ENCODE measurements at places on chromosomes 4 and X.

DNA sequence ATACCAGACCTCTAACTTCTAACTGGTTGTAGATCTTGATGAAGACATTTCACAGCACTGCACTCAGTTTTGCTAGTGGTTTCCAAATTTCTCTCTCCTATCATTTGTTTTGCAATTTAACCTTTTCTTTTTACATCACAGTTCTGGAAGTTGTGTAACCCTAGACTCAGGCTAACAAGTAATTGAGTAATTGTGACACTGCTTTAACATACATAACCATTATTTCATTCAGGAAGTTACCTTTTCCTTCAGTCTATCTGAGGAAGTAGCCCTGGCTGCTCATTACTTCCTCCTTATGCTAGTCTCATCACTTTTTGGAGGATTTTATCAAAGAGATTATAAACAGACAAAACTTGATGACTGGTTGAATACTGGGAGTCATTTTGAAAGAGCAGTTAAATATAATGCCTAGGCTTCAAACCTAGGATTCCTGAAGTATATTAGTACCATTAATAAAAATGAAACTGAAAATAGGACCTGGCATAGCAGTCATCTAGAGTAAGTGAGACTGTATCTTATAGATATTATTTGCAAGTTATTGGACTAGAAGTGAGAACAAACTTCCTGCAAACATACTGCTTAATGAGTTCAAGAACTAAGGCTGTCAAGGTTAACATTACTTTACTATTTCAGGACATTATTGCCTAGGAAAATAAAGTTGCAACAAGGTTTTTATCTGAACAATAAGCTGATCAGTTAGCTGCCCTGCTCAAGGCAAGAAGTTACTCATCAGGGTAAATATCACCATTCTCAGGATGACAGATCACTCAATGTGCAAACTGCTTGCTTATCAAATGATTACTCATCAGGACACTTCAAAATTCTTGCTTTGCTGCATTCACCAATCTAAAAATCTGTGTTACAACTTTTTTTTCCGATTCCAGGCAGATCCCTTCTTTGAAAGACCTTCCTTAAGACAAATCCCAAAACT, 25.6 kb upstream of the TEX13C start:
- DNase-seq: no peak

GRCh38 chr4:22720091-22720490, 27.4 kb downstream of the GBA3 start:
- no peak for DNase-seq

DNA sequence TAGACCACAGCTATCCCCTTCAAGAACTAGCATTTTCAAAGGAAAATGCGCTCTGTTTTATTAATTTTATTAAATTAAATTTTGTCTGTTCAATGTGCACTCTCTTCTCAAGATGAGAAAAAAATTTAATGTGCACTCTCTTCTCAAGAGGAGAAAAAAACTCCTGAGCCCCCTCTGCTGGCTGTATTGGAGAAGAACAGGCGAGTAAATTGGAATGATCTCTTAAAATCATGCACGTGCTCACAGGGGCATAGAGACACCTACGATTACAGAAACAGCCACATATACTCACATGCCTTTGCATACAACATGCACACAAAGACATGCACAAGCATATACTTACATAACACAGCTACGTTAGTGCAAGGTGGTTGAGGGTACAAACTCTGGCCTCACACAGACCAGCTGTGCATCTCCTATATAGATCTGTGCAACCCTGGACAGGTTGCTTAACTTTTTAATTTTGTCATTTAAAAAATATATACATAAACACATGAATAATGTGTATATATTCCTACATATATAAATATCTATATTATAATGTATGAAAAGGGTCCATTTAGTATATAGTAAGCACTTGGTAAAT, 176.2 kb upstream of the CXorf66 start:
- DNase-seq: no peak

- no peak for DNase-seq
These were observed 1569.9 kb downstream of the PCDH7 start for GRCh38 chr4:32290102-32290501.

GRCh38 chrX:19893727-19894126, 6.3 kb upstream of the SH3KBP1 start:
- DNase-seq: no peak

DNA sequence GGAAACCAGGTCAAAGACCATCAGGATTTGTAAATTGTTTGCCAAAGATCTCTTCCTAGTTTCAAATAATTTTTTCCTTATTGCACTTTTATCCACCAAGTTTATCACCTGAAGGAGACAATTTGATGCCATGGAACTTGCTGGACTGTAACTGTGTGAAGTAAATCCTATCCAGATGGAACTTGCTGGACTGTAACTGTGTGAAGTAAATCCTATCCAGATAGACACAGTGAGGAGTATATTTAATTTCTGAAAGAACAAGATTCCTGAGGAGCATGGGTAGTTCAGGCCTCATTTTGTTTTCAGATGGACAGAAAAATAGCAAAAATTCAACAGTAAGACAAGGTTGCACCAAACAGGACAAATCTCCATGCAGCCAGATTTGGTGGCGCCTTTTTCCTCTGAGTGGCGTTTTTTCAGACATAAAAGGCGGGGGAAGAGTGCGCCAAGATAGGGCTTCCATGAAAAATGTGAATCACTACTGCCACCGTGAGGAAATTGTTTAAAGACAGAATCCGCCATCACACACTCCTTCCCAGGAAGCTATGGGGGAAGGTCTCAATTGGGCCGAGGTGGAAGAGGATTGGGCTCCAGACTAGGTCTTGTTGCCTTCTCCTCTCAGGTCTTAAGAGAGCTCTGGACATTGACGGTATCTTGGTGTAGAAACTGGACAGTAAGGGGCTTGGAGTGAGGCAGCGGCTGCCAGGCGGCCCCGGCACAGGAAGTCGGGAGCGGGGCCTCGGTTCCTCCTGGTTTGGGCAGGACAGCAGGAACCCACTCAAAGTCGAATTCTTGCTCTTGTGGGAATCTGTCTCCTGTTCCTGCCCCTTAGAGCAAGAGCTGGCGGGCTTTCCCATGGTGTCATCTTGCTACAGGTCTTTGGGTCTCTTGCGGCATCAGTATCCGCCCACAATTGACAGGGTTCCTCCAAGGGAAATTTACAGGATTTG, 234.7 kb downstream of the OR13H1 start:
- DNase-seq: no peak

DNA sequence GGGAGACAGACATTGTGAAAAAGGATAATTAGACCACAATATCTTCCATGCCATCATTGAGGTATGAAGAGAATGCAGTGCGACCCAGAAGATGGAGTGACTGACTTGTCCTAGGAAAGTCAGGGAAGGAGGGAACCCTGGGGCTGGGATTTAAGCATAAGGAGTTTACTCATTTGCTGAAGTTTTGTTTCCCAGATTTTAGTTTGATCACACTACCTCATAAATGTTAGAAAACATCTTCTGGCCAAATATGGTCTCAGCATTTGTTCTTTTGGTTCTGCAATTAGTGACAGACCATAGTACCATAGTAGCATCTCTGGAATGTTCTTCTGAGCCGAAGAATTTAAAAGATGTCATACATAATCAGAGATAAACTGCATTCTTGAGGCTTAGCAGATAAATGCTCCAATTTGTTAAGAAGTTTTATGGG, 96.5 kb upstream of the PGRMC2 start:
- no peak for DNase-seq

GRCh38 chr4:102675141-102675540, 85.6 kb downstream of the MANBA start:
- DNase-seq: no peak

DNA sequence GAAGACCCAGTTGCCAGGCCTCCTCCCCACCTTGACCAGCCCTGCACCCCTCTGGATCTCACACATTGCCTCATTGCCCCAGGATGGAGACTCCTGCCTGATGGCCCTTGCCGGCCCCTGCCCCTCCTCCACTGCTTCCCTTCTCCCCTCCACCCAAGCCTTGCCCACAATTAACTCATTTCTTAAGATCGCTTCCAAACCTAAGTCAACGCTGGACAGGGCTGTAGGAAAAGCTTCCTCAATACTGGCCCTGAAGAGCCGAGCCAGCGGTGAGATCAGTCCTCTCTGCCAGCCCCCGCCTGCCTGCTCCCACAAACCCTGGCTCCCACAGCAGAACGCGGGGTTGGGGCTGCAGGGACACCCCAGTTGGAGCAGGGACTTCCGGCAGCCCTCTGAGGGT, 7.5 kb upstream of the HAUS7 start:
- DNase-seq: no peak

DNA sequence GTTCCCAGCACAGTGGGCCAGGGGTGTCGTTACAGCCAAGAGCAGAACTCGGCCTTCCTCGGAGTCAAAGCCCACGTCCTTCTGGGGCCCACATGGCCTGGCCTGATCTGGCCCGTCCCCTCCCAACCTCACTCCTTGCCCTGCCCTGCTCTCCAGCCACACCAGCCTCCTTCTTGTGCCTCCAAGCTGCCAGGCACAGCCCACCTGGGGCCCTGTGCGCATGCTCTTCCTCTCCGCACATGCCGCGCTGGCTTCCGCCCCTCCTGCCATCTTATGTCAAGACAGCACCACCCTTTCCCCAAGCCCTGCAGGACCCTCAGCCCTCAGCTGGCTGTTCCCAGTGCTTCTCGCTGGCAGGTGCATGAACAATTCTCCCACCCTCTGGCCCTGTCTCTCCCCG, 6.8 kb downstream of the HAUS7 start:
- DNase-seq: no peak

DNA sequence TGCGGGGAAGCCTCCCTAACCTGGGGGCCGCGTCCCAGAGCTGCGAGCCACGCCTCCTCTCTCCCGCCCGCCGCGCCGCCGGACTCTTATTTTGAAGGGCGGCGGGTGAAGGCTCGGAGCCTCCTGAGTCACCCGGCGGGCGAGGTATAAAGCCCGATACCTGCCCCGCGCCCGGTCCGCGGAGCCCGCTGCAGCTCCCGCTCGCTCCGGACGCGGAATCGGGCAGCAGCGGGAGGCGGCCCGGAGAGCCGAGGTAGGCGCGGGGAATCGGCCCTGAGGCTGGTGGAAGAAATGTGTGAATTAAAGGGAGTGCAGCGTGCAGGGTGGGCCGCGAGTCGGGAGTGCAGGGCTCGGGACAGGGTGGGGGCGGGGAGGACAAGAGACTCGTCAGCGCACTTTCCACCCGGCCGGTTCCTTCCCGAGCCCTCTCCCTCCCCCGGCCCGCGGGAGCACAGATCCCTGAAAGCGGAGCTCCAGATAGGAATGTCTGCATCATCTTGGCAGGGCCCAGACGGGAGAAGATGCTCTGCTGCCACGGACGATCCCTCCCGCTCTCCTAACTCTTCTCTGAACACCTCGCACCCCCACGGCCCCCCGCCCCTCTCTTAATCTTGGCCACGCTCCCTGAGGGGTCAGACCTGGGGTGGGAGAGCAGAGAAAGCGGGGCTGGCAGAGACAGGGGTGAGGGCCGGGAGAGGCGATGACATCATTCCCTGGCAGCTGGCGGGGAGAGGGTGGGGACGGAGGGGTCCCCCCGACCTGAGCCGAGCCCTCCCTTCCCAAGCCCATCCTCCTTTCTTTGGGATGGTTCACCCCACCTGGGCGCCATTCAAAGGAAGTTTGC, 177.9 kb downstream of the CBR4 start:
- DNase-seq: peak; percentile 63

DNA sequence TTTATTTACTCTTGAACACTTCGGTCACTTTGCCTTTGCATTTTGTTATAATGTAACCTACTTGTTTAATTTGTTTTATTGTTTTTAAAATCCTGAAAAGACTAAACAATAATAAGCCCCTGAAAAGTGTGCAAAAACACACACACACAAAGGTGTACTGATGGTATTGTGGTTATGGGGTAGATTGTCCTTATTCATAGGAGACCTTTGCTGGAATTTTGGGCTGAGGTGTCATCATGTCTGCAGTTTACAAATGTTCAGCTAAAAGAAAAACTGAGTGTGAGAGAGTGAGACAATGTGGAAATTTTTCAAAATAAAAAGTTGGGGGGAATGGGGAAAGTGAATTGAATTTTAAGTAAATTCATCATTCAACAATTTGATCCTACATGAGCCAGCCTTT, 174.9 kb downstream of the QDPR start:
- no peak for DNase-seq

- DNase-seq: no peak
These were observed 339.0 kb upstream of the PABPC4L start for GRCh38 chr4:134540588-134540987.

DNA sequence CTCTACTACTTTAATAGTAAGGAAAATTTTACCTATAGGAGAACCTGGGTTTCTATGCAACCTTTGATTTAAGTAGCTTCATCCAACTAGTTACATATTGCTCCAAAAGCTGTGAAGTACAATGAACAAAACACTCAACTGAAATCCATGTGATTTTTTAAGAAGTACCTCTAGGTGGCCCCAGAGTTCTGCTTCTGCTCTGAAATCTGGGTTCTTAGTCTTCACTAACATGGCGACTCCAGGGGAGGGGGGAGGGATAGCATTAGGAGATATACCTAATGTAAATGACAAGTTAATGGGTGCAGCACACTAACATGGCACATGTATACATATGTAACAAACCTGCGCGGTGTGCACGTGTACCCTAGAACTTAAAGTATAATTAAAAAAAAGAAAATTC, 73.4 kb upstream of the MAGEB2 start:
- DNase-seq: no peak

- DNase-seq: no peak
These were observed 924 bp upstream of the ENAM start for GRCh38 chr4:70627620-70628019.

GRCh38 chr4:15898902-15899301, 39.6 kb downstream of the FGFBP1 start:
- no peak for DNase-seq

DNA sequence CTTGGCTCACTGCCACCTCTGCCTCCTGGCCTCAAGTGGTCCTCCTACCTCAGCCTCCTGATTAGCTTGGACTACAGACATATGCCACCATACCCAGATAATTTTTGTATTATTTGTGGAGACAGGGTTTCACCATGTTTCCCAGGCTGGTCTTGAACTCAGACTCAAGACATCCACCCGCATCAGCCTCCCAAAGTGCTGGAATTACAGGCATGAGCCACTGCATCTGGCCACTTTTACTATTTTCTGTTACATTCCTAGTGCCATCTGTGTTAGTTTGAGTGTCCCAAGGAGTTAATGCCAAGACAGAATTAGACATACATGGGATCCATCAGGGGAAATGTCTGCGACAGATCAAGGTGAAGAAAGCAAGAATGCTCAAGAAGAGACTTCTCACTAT, 288.2 kb upstream of the CTSO start:
- no peak for DNase-seq

DNA sequence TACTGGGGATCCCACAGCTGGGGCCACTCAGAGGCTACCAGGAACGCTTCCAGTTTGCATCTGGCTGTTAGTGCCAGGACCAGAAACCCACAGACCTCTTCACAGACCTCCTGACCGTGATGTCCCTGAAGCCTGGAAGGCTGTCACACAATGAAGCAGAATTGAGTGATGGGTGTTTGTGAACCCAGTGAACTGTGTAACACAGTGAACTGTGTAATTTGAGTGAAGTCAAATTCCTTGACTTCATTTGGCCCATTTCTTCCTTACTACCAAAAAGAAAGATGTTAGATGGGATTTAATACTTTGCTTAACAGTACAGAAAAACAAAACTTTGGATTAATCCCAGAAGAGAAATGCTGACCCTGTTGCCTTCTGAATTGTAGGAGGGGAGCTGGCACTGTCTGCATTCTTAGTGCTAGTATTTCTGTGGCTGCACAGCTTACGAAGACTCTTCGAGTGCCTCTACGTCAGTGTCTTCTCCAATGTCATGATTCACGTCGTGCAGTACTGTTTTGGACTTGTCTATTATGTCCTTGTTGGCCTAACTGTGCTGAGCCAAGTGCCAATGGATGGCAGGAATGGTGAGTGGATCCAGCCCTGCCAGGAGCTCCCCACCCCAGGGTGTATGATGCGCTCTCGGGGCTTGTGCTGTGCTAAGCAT, 17.8 kb downstream of the SRD5A3 start:
- DNase-seq: no peak
